ENCODE measurements at places on chromosomes 12 and 14. TPM values are rescaled to one million over a fixed set of nuclear protein-coding genes. Genes with fewer than 3 reads are reported as not detected.

PRPH gene
- total RNA-seq: 1.8 TPM

SLC22A17 gene
- 6.9 TPM for total RNA-seq

GPR65 gene
- total RNA-seq: not detected

GPR132 gene
- 0.45 TPM for total RNA-seq

ST8SIA1 gene
- not detected for total RNA-seq

SIRT4 gene
- 1.6 TPM for total RNA-seq

BIN2 gene
- total RNA-seq: 0.18 TPM

KRT77 gene
- total RNA-seq: not detected

RNU6-7 gene
- not detected for total RNA-seq

EPYC gene
- total RNA-seq: not detected

AQP6 gene
- total RNA-seq: not detected

CIT gene
- total RNA-seq: 13.4 TPM

LRP1-AS gene
- total RNA-seq: not detected

GPR162 gene
- 0.42 TPM for total RNA-seq

C1S gene
- total RNA-seq: 50.3 TPM

All from A549 treated with ZK216348 at 1 μM for 4 hours (cell line).